Mesendoderm (in vitro differentiated cells): ENCODE measurements at places on chromosomes 16 and 17.

DNA sequence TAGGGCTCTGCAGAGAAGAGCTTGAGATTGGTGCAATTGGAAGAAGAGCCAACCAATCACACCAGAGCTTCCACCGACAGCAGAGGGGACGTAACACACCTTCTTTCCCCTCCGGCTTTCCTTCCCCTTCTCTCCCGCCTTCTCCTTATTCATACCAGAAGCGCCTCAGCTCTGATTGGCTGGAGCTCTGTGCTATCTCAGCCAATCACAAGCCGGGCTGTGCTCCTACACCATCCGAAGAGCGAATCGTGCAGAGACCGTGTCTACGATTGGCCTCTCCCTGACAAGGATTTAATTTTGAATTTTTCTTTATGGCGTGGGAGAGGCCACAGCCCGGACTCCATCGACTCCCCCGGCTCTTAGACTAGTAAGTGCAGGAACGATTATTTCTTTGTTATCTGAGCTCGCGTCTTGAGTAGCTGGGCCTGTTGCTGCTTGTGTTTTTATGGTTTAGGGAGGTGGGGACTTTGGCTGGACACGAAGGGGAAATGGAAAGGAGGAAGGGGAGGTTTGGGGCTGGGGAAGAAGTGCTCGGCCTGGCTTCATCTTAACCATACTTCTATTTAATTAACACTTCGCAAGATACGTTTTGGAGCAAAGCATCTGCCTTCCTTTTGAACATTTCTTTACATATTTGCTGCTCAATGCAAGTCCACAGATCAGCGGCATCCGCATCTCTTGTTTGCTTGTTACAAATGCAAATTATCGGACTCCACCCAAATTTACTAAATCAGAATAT lies at the start of gene PRR11:
TSS of gene PRR11 (plus strand) at position 308 of the 739 bp plus-strand sequence. CDS start 14,007 bp downstream, outside the sequence.
- H3K4me3 ChIP-seq, result peak within 1 kb of the TSS; percentile 92
- peak within 1 kb of the TSS; percentile 94 for H3K27ac ChIP-seq
- peaks cover 2% of the 10 kb centered on the region for H3K4me1 ChIP-seq
- H3K27me3 ChIP-seq, result no peaks in the 10 kb centered on the region

DNA sequence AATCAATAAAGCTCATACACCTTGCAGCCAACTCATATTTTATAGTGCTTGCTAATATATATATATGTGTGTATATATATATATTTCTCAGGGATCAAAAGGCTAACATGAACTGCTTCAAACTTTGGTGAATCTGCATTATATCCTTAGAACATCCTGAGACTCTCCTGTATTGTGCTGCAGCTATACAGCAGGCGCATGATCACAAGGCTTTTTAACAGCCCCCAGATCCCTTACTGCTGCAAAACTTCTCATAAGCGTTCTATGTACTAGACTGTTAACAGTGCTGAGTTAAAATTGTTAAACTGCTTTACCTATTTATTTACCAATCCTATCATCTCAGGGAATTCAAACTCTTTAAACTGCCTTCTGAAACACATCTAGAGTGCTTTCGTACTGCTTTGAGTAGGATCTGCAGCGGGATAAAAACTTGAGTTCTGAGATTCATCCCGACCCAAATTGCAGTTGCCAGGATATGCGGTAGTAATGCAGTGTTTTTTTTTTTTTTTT lies 1.3 kb downstream of the GPATCH8 start:
- peak; percentile 14 for DNase-seq
- no peaks in the 10 kb centered on the region for H3K36me3 ChIP-seq
- H3K4me1 ChIP-seq, result peaks cover 2% of the 10 kb centered on the region
- no peak overlapping the region for H3K27ac ChIP-seq
- H3K4me3 ChIP-seq, result peak overlapping the region; percentile 78

- no peaks in the 10 kb centered on the region for H3K27me3 ChIP-seq
- no peak for DNase-seq
- no peak overlapping the region for H3K4me3 ChIP-seq
- H3K27ac ChIP-seq, result no peak overlapping the region
- no peaks in the 10 kb centered on the region for H3K4me1 ChIP-seq
Observed at GRCh38 chr17:238964-239259, 57.5 kb upstream of the DOC2B start.

GRCh38 chr16:4338125-4338582 lies 13.0 kb downstream of the PAM16 start:
- no peak overlapping the region for H3K27ac ChIP-seq
- H3K4me1 ChIP-seq, result no peaks in the 10 kb centered on the region
- H3K27me3 ChIP-seq, result no peaks in the 10 kb centered on the region
- H3K36me3 ChIP-seq, result no peaks in the 10 kb centered on the region

DNA sequence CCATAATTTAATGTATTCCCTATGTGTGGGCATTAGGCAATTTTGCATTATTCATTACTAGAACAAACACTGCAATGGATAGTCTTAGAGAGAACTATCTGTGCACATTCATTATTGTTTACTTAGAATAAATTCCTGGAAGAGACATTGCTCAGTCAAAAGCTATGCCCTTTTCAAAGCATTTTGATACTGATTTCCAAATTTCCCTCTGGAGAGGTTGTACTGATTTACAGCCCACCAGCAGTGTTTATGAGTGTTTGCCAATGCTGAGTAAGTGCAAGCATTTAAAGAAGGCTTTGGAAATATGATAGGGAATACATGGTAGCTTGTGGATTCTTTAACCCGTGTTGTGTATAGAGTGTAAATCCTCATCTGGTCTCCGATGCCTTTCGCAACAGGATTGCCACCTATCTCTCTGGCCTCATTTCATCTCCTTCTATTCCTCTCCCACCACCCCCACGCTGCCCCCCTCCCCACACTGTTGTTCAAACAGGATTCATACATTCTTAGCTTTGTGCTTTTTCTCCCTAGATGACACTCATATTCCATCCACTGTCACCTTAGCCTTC lies 33.4 kb upstream of the MMD start:
- DNase-seq, result no peak
- H3K4me3 ChIP-seq, result no peak overlapping the region
- H3K27me3 ChIP-seq, result no peaks in the 10 kb centered on the region
- no peak overlapping the region for H3K27ac ChIP-seq

GRCh38 chr16:63617047-63617989 lies 1504.5 kb downstream of the CDH11 start:
- H3K27me3 ChIP-seq, result no peaks in the 10 kb centered on the region
- H3K36me3 ChIP-seq, result no peaks in the 10 kb centered on the region
- H3K4me3 ChIP-seq, result no peak overlapping the region
- no peak overlapping the region for H3K27ac ChIP-seq
- H3K4me1 ChIP-seq, result no peaks in the 10 kb centered on the region

DNA sequence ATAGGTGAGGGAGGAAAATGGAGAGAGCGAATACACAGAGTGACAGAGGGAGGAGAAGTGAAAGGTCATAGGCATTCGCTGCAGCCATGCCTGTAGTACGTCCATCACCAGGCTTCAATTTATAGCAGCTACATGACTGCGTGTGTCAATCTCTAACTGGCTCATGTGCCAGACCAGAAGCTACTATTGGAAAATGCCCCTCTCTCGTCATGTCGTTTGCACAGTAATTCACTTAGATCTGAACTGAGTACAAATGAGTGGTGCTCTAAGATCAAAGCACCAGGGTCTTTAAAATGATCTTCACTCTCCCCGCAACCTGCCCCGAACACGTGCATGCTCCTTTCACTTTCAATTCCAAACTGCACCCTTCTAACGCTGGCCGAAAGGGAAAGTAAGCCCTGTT lies 51.3 kb downstream of the ADCY9 start:
- no peaks in the 10 kb centered on the region for H3K27me3 ChIP-seq
- no peaks in the 10 kb centered on the region for H3K4me1 ChIP-seq
- H3K4me3 ChIP-seq, result no peak overlapping the region
- no peak for DNase-seq
- H3K27ac ChIP-seq, result no peak overlapping the region
- H3K36me3 ChIP-seq, result no peaks in the 10 kb centered on the region

- no peak overlapping the region for H3K4me3 ChIP-seq
- no peak overlapping the region for H3K27ac ChIP-seq
Observed at GRCh38 chr17:54891176-54891821, 9.4 kb upstream of the TOM1L1 start.

GRCh38 chr16:55534756-55535155 lies 25.9 kb downstream of the LPCAT2 start:
- DNase-seq, result no peak
- no peak overlapping the region for H3K27ac ChIP-seq
- no peaks in the 10 kb centered on the region for H3K27me3 ChIP-seq
- H3K36me3 ChIP-seq, result no peaks in the 10 kb centered on the region
- no peaks in the 10 kb centered on the region for H3K4me1 ChIP-seq
